Endothelial cell of umbilical vein (primary cell): ENCODE measurements at places on chromosomes 1 and 21. TPM values are rescaled to one million over a fixed set of nuclear protein-coding genes. Genes with fewer than 3 reads are reported as not detected.

GRCh38 chr1:182670032-182670749, 14.2 kb downstream of the RGS8 start:
- no peak for DNase-seq

DNA sequence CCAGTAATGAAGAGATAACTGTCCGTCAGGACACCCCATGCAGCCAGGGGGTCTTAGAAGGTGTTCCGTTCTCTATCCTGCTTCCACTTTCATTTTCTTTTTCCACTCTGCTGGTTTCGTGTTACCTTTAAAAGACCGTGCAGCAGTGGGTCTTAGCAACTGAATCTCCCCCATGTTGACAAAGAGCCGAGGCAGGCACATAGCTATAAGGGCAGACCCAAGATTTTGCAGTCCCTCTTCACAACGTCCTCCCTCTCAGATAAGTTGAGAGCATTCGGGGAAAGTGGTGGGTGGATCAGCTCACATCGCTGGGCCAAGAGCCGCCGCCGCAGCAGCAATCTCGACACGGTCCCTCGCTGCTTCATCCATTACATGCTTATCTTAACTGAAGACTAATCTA, 355.5 kb downstream of the LMO4 start:
- peak; percentile 55 for DNase-seq

- no peak for DNase-seq
Observed at GRCh38 chr1:213423041-213423440, 372.0 kb downstream of the RPS6KC1 start.

ENAH gene
- total RNA-seq, result 80.3 and 95.6 TPM in 2 replicates

- DNase-seq, result no peak
Observed at GRCh38 chr1:97457446-97458089, 463.3 kb downstream of the DPYD start.

SERPINC1 gene
- 0.35 TPM in 1 of 2 replicates, not detected in the other for total RNA-seq

SELL gene
- total RNA-seq, result 0.67 and 1.8 TPM in 2 replicates

GRCh38 chr1:4020449-4020848, 120.4 kb upstream of the C1orf174 start:
- DNase-seq, result no peak

- no peak for DNase-seq
Observed at GRCh38 chr1:26946270-26946669, 14.0 kb downstream of the KDF1 start.

GRCh38 chr1:223504741-223505140, 111.5 kb downstream of the CCDC185 start:
- DNase-seq, result peak; percentile 30

KRTAP13-2 gene
- not detected in 2 replicates for total RNA-seq

- no peak for DNase-seq
Observed at GRCh38 chr1:1177452-1178206, 3.9 kb downstream of the TTLL10 start.

GRCh38 chr1:106290805-106291501, 765.5 kb upstream of the PRMT6 start:
- DNase-seq, result no peak

DNA sequence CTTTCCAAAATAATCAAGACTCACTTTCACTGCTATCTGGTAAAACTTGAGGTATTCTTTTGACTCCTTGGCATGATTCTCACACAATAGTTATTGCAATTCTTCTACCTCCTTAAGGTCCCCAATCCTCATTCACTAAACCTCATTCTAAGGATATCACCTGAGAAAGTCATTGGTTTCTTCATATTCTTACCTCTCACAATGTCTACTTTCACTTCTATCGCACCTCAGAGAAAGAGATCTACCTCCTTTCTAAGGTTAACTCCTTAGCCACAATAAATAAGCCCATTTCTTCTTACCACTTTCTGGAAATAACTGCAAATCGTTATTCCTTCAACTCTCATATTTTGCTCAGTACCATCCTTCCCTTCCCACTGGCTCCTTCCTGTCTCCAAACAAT, 18.7 kb downstream of the HNRNPR start:
- DNase-seq, result no peak

DNA sequence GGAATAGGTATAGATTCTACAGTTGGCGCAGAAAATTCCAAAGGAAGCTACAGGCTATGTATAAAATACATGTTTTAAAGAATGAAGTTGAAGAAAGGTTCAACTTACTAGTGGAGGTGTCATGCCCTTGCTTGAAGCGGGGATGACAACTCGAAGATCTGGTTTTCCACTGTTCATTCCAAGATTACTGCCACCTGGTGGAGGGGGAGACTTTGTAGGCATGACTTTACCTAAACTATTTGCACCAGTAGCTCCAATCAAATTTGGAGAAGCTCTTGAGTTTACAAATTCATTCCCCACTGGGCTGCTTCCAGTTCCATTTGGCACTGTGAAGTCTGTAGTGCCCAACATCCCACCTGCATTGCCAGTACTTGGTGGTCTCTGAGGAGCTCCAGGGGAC, 81.7 kb downstream of the AXDND1 start:
- DNase-seq, result peak; percentile 4

FAM76A gene
- 11.9 and 12.8 TPM in 2 replicates for total RNA-seq
